ENCODE measurements at places on chromosomes 6 and 20.

GRCh38 chr20:49149281-49150045, 38.7 kb downstream of the STAU1 start:
- DNase-seq: no peak

- DNase-seq: no peak
These were observed 80.2 kb downstream of the IRAK1BP1 start for GRCh38 chr6:78947529-78947928.

GRCh38 chr6:37765182-37765775, 54.2 kb upstream of the ZFAND3 start:
- no peak for DNase-seq

GRCh38 chr6:138728662-138729061, 44.9 kb upstream of the CCDC28A start:
- no peak for DNase-seq

GRCh38 chr20:13530146-13530545, 108.6 kb downstream of the TASP1 start:
- no peak for DNase-seq

GRCh38 chr6:77217896-77218295, 245.4 kb downstream of the HTR1B start:
- no peak for DNase-seq

DNA sequence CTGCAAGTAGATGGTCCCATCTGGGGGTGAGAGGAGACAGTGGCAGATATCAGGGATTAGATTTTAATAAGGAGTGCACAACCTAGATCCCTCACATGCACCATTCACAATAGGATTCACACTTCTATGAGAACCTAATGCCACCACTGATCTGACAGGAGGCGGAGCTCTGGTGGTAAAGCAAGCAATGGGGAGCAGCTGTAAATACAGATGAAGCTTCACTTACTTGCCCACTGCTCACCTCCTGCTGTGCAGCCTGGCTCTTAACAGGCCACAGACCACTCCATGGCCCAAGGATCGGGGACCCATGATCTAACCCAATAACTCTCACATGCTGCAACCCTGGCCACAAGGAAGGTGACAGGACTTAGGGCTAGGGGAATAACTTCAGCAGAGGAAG, 75.4 kb downstream of the ZNF133 start:
- no peak for DNase-seq

- DNase-seq: no peak
These were observed 11.2 kb downstream of the TCFL5 start for GRCh38 chr20:62850333-62850974.

DNA sequence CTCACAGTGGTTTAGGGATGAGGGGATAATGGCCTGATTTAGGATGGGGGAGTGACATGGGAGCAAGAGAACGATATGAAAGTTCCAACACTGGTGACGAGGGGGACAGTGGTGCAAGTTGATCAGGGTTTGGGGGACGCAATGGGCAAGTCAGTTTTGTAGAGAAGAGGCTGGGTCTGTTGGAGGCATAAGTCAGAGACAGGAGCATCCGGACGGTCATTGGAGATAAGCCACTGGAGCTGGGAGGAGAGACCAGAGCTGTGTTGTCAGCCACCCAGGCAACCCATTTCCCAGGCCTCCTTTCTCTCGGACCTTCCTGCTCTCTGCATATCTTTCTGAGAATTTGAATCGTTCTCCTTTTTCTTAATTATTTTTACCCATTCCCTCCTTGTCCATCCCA, 9.5 kb downstream of the DNPH1 start:
- no peak for DNase-seq

- DNase-seq: no peak
These were observed 94.5 kb upstream of the PTPN1 start for GRCh38 chr20:50415516-50416268.

GRCh38 chr6:44268095-44268628, 2.1 kb upstream of the TMEM151B start:
- peak; percentile 65 for DNase-seq

DNA sequence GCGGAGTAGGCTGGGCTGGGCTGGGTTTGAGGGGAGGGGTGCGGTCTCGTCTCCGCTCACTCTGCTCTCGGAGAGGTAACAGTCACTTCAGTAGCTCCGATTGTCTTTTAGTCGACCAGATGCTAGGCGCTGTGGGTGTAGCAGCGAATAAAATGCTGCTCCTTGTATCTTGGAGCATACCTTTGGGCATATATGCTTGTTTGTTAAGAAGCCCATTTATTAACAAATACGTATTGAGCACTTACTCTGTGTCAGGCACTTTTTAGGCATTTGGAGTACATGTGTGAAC, 545 bp downstream of the ACTR5 start:
- peak; percentile 51 for DNase-seq

- DNase-seq: no peak
These were observed 689 bp upstream of the KCNB1 start for GRCh38 chr20:49483018-49483695.

DNA sequence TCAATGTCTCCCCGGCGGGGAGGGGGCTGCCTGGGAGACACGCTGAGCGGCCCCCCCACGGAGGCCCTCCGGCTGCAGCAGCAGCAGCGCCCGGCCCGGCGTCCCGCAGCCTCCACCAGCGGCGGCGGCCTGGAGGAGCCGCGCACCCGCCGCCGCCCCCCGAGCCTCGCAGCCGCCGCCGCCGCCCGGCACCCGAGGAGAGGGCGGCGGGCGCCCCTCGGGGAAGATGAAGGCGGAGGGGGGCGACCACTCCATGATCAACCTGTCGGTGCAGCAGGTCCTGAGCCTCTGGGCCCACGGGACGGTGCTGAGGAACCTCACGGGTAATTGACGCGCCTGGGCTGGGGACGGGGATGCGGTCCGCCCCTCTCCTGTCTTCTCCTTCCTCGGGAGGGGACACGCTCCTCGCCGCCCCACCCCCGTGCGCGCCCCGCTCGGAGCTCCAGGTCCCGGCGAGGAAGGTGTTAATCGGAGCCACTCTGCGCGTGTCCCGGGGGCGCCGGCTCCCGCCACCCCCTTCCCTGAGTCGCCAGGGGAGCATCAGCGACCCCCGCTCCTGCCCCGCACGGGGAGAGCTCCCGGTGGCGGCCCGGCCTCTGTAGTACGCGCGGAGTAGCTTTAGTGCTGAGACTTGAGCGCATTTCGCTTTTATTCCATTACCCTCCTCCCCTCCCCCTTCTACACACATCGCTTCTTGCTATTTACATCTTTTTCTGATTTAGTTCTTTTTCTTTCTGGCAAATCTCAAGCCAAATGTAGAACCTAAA, 686 bp downstream of the TMEM170B start:
- peak; percentile 31 for DNase-seq

DNA sequence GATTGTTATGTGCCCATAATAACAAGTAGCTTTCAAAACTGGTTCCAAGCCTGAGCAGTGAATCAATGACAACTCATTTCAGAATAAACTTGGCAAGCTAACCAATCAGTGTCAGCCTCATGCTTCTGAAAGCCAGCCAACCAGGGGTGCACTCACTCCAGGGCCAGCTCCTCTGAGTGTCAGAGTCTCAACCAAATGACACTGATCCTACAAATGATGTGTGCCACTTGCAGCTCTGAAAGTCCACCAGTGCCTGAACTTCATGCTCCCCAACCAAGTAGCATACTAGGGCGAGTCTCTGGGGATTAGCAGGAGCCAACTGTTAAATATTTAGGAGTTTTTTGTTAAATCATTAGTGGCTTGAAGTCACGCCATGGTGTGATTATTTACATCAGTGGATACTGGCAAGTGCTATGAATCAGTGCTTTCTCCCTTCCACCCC, 4.5 kb downstream of the IYD start:
- no peak for DNase-seq

- DNase-seq: no peak
These were observed 865 bp upstream of the DAAM2 start for GRCh38 chr6:39791311-39791710.

GRCh38 chr6:116111552-116112528, 11.2 kb downstream of the NT5DC1 start:
- peak; percentile 21 for DNase-seq

GRCh38 chr6:109118871-109119354, 23.6 kb downstream of the CEP57L1 start:
- DNase-seq: no peak

- no peak for DNase-seq
These were observed 4.9 kb downstream of the SASH1 start for GRCh38 chr6:148347441-148348054.

- DNase-seq: no peak
These were observed 906 bp upstream of the BTN3A2 start for GRCh38 chr6:26363882-26364701.

DNA sequence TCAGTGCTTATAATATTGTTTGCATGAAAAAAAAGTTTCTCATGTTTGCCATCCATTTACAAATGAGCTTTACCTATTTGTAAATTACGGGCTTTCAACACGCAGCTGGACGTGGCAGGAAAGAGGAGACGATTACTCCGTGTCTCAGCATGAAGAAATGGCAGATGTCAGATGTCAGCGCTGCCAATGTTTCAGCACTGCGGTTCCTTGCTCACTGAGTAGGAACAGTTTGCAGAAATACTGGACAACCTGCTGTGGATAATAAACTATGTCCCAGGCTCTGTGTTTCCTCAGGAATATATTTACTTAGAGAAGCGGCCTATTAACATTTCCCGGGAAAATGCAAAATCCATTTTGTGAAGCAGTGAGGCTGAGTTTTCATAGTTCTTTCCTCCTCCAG, 22.7 kb downstream of the RAMACL start:
- DNase-seq: no peak

- no peak for DNase-seq
These were observed 184.2 kb upstream of the FOXA2 start for GRCh38 chr20:22768266-22769178.

GRCh38 chr6:169895926-169896761, 144.7 kb downstream of the ERMARD start:
- no peak for DNase-seq

- no peak for DNase-seq
These were observed 76.2 kb downstream of the MAP3K4 start for GRCh38 chr6:161067749-161068148.

GRCh38 chr6:118705544-118706491, 54.4 kb upstream of the CEP85L start:
- no peak for DNase-seq

GRCh38 chr6:5286780-5287179, 25.5 kb downstream of the FARS2 start:
- no peak for DNase-seq

DNA sequence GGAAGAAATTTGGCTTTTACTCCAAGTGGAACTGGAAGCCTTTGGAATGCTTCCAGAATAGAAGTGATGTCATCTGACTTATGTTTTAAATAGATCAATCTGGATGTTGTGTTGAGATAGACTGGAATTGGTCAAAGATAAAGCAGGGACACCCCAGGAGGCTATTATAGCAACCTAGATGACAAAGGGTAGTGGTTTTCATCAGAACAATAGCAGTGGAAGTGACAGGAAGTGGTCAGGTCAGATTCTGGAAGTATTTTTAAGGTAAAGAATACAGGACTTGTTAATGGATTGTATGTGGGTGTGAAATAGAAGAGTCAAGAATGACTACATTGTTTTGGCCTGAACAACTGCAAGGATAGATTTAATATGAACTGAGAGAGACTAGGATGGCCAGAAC, 191.4 kb downstream of the ADGRB3 start:
- no peak for DNase-seq

GRCh38 chr6:49915035-49915434, 48.7 kb upstream of the CRISP1 start:
- DNase-seq: no peak

- no peak for DNase-seq
These were observed 61.3 kb upstream of the HEY2 start for GRCh38 chr6:125688138-125688537.

GRCh38 chr6:109824105-109824504, 133.0 kb downstream of the FIG4 start:
- no peak for DNase-seq
